ENCODE measurements at places on chromosomes 16 and 17.

GRCh38 chr17:70006159-70006558 lies 68.9 kb upstream of the KCNJ16 start:
- DNase-seq = no peak

DNA sequence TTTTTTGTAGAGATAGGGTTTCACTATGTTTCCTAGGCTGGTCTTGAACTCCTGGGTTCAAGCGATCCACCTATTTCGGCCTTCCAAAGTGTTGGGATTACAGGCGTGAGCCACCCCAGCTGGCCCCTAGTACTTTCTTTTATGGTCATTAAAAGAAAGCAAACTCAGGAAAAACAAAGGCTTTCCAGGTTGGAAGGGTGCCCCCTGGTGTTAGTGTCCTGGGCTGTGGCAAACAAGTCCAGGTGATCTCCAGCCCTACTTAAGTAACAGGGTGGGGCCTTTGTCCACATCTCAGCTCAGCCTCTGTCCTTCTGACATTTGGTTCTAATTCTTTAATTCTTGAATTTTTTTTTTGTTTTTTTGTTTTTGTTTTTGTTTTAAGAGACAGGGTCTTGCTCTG lies 6.9 kb downstream of the IGFBP4 start:
- DNase-seq = peak; percentile 52

- no peak for DNase-seq
Observed at GRCh38 chr16:82181461-82182185, 11.6 kb upstream of the MPHOSPH6 start.

DNA sequence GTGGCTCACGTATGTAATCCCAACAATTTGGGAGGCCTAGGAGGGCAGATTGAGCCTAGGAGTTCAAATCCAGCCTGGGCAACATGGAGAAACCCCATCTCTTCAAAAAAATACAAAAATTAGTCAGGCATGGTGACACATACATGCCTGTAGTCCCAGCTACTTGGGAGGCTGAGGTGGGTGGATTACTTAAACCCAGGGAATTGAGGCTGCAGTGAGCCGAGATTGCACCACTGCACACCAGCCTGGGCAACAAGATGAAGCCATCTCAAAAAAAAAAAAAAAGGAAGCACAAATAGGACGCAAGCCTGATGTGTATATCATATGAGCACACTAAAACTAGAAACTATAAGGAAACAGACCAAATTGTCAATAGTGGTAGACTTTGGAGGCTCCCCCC lies 17.1 kb upstream of the FLCN start:
- DNase-seq = no peak

DNA sequence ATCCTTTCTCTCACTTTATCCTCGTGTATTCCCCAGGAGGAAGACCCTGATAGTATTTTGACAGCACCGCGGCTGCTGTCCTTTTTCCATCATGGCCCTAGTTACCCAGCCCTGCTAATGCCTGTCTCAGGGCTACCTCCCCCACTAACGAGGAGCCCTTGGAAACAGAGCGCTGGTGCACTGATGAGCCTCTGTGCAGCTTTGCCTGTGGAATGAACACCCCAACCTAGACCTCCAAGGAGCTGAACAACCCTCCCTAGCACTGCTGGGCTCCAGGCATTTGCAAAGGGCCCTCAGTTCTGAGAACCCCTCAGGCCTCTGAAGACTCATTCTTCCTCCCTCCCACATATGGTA lies 23.3 kb upstream of the CCL1 start:
- no peak for DNase-seq

Measured in GM10248 (cell line).